ENCODE measurements at places on chromosomes 13 and 19.

DNA sequence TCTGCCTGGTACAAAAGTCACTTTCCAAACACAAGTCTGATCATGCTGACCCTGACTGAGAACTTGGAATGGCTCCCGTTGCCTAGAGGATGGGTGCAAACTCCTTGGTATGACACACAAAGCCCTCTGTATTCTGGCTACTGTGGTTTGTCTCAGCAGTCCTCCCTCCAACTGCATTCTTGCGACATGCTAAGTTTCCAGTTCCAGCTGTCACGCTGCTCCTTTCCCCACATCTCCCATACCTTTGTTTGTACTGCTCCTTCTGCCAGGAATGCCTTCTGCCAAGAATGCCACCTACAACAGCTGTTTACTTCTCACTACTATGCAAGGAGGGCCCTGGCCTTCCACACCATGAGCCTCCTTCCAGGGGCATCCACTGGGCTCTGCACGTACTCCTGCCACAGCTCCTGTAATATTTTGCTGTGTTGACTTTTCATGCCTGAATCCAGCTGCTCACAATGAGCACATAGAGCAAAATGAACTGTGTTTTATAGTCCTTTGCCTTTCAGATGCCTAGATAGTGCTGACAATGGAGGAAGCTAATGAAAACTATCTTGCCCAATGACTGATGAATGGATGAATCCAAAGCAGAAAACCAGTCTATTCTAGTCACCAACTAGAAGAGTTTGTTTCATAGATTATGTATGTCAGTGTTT is 543.7 kb downstream of the EFNB2 start:
- DNase-seq, result peak; percentile 72

DNA sequence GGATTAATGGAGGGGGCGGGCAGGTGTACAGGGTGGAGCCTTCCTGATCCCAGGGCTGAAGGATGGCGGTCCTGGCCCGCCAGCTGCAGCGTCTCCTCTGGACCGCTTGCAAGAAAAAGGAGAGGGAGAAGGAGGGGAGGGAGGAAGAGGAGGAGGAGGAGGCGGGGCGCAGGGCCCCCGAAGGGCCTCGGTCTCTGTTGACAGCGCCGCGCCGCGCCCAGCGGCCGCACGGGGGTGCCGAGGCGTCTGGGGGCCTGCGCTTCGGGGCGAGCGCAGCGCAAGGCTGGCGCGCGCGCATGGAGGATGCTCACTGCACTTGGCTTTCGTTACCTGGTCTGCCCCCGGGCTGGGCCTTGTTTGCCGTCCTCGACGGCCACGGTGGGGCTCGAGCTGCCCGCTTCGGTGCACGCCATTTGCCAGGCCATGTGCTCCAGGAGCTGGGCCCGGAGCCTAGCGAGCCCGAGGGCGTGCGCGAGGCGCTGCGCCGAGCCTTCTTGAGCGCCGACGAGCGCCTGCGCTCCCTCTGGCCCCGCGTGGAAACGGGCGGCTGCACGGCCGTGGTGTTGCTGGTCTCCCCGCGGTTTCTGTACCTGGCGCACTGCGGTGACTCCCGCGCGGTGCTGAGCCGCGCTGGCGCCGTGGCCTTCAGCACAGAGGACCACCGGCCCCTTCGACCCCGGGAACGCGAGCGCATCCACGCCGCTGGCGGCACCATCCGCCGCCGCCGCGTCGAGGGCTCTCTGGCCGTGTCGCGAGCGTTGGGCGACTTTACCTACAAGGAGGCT is at the start of gene PPM1N:
Gene PPM1N, plus strand, starts transcription at position 33 of the 785 bp plus-strand sequence. Its CDS starts 30 bp downstream, at position 63.
- DNase-seq, result no peak

DNA sequence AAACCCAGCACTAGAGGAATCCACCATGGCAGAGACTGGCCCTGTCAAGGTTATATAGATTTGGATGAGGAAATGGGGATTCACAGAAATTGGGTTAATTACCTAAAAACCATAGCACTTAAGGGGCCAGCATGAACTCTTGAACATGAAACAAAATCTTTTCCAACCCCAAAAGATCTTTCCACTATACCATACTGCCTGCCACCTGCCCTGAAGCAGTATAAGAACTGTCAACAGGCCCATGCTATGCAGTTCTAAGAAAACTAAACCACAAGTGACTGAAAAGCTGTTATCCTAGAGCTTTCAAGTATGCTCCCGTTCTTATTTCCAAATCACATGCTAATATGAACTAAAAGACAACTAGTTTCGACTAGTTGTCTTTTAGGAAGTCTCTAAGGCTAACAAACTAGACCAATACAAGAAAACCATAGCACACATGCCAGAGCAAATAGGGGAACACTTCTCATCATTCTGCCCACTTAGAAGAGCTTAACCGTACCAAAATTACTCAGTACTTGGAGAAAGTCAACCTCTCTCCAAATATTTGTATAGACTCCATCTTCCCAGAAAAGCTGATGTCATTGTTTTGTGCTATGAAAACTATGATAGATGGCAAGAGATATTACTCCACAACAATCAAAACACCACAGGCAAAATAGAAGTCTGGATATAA is 27.5 kb downstream of the HSPH1 start:
- no peak for DNase-seq

DNA sequence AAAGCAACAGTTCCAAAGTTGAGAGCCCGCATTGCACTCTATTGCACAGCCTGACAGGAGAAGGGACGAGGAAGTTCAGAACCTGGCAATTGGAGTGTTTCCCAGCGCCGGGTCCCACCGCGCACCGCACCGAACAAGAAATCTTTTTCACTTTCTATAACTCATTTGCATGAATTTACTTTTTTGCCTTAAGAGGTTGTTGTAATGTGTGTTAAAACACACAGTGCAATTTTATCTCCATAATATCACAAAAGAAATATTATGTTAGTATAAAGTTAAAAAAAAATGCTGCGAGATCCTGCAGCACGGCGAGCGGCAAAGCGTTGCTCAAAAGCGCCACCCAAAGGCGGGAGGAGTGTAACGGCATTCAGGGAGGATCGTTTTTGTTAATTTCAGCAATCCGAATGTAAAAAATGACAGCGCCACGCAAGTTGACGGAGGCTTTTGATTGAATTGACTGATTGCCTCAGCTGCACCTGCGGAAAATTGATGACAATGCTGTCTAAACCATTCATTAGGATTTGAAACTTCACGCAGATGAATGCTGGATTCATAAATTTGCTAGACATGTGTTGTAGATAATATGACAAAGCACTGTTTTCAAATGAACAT is 303.6 kb upstream of the ZNF507 start:
- DNase-seq, result peak; percentile 28

DNA sequence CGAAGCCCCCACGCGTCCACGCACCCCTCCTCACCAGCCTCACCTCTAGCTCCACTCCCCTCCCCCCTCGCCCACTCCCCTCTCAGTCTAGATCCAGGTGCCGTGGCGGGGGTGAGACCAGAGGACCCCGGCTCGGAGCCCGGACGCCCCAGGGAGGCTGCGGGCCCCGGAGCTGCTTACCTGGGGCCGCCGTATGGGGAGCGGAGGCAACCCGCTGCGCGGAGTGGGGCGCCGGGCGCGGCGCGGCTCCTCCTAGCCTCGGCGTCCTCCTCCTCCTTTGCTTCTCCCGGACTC is 353 bp downstream of the ENOX1 start:
- DNase-seq, result no peak

- no peak for DNase-seq
Measured at GRCh38 chr19:2221250-2221831, 14.8 kb downstream of the PLEKHJ1 start.

GRCh38 chr13:96308568-96308967 is 218.7 kb downstream of the HS6ST3 start:
- no peak for DNase-seq

DNA sequence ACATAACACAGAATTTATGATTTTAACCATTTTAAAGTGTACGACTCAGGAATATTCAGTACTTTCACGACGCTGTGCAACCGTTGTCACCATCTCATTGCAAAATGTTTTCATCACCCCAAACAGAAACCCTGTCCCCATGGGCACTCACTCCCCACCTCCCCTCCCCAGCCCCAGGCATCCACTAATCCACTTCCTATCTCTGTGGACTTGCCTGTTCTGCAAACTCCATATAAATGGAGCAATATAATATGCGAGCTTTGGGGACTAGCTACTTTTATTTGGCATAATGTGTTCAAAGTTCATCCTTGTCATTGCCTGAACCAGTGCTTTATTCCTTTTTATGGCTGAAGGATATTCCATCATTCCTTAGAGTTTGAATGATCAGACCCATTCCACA is 7.3 kb upstream of the INSR start:
- no peak for DNase-seq

DNA sequence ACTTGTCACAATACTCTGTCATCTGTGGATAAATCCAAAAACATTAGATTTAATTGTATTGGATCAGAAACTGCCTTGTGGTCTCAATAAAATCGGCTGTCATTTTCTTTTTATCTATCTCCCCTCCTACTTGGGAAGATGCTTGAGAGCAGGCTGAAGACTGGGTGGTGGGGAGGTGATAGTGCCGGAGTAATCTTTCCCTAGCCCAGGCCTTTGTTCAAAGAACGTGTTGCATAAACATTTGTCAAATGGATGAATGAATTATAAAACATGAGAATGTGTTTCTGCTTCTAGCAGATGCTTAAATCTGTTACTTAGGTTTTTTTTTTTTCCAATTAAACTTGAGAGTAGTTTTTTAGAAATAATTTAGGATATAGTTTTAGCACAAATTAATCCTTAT is 49.9 kb downstream of the DNAJC3 start:
- no peak for DNase-seq

DNA sequence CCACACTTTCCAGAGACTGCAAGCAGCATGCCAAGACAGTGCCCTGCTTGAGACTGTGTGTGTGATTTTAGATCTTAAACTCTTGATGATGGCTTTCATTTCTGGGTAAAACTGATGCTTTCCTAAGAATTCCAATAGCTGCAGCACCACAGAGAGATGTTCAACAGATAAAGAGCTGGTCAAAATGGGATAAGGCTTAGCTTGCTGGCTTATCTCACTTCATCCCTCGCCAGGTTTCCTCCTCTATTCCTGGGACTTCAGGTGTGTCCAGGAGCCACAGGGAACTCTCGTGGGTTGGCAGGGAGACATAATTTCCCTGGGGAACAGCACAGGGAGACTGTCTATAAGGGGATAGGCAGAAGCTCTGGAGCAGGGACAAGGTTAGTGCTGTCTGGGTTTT is 137.3 kb downstream of the KCTD15 start:
- no peak for DNase-seq

GRCh38 chr19:28793391-28794168 is 419.4 kb downstream of the UQCRFS1 start:
- no peak for DNase-seq

- no peak for DNase-seq
Measured at GRCh38 chr19:30676990-30677679, 305.0 kb downstream of the ZNF536 start.

DNA sequence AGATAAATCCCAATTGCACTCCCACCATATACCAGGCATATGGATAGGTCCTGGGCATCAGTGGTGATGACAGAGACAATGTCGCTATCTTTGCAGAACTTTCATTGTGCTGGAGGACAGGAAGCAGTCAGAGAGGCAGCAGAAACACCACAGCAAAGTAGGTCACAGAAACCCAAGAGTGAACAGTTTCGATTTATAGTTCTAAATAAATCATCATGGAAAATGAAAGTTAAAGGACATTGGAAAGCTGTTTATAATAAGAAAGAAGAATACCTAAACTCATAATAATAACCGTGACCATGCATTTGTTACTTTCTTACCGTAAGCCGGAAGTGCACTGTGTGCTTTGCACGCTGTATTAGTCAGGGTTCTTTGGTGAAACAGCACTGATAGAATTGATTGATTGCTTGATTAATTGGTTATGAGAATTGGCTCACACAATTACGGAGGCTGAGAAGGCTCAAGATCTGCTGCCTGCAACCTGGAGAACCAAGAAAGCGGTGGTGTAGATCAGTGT is 38.9 kb downstream of the ALOX5AP start:
- DNase-seq, result no peak

All from LNCaP clone FGC (cell line).